ENCODE measurements at places on chromosomes 11 and 22. TPM values are rescaled to one million over a fixed set of nuclear protein-coding genes. Genes with fewer than 3 reads are reported as not detected.

- peaks cover 83% of the 10 kb centered on the region for H3K4me1 ChIP-seq
- H3K4me3 ChIP-seq, result no peak overlapping the region
- no peak overlapping the region for H3K27ac ChIP-seq
- H3K27me3 ChIP-seq, result no peaks in the 10 kb centered on the region
- no peak for DNase-seq
Measured at GRCh38 chr11:74468058-74468457, 709 bp upstream of the KCNE3 start.

The CRYBB1 gene
- polyA plus RNA-seq, result 0.33 TPM

The IGSF9B gene
- polyA plus RNA-seq, result not detected

DNA sequence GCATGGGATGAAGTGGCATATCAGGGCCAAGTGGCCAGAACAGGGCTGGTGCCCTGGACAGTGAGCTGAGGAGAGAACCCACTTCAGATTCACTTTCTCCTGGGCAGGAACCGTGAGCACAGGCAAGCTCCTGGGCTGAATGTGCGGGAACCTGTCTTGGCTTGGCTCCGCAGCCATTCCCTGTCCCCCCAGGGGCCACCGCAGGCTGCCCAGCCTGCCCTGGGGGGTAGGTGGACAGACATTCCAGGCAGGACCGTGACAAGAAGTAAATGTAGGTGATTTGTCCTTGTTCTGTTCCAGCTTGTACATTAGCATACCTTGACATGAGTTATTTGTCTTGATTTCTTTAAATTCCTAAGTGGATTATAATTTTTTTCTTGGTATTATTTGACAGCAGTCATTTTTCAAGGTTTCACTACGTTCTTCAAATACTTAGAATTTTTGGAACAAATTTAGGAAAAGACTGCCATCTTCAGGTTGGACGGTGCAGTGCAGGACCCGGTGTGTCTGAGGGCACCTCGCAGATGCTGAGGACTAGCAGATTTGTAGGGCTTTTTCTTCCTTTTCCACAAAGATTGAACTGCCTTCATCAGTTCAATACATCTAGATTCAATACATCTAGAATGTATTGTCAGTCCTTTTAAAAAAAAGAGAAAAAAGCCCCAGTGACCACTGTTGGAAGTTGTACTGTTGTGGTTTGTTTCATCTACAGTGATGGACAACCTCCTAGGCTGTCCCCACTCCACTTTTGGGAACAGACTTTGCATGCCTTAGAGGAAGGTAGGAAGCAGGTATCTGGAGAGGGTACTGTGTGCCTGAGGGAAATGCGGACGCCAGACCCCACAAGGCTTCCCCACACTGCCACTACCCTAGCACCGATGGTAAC, 115.1 kb upstream of the RASSF10 start:
- H3K4me1 ChIP-seq, result peaks cover 13% of the 10 kb centered on the region
- no peaks in the 10 kb centered on the region for H3K36me3 ChIP-seq
- H3K27ac ChIP-seq, result no peak overlapping the region
- H3K4me3 ChIP-seq, result no peak overlapping the region

- H3K27me3 ChIP-seq, result no peaks in the 10 kb centered on the region
- no peaks in the 10 kb centered on the region for H3K36me3 ChIP-seq
- H3K27ac ChIP-seq, result no peak overlapping the region
- DNase-seq, result no peak
Measured at GRCh38 chr22:45783021-45783420, 111.4 kb downstream of the ATXN10 start.

GRCh38 chr11:121595717-121596161, 143.0 kb upstream of the SORL1-AS1 start:
- H3K4me3 ChIP-seq, result no peak overlapping the region
- H3K36me3 ChIP-seq, result peaks cover 91% of the 10 kb centered on the region
- H3K27me3 ChIP-seq, result no peaks in the 10 kb centered on the region
- no peak for DNase-seq
- no peak overlapping the region for H3K27ac ChIP-seq
- peaks cover 7% of the 10 kb centered on the region for H3K4me1 ChIP-seq

- peaks cover 44% of the 10 kb centered on the region for H3K36me3 ChIP-seq
- no peak overlapping the region for H3K4me3 ChIP-seq
- H3K27me3 ChIP-seq, result no peaks in the 10 kb centered on the region
- no peak for DNase-seq
- peak overlapping the region; percentile 82 for H3K27ac ChIP-seq
Measured at GRCh38 chr11:118213781-118214180, 11.0 kb downstream of the JAML start.

GRCh38 chr11:18785411-18785810, 6.2 kb downstream of the PTPN5 start:
- no peaks in the 10 kb centered on the region for H3K36me3 ChIP-seq
- no peak for DNase-seq
- H3K4me3 ChIP-seq, result no peak overlapping the region
- no peaks in the 10 kb centered on the region for H3K4me1 ChIP-seq
- H3K27me3 ChIP-seq, result peaks cover 13% of the 10 kb centered on the region

The FGF19 gene
- not detected for polyA plus RNA-seq

DNA sequence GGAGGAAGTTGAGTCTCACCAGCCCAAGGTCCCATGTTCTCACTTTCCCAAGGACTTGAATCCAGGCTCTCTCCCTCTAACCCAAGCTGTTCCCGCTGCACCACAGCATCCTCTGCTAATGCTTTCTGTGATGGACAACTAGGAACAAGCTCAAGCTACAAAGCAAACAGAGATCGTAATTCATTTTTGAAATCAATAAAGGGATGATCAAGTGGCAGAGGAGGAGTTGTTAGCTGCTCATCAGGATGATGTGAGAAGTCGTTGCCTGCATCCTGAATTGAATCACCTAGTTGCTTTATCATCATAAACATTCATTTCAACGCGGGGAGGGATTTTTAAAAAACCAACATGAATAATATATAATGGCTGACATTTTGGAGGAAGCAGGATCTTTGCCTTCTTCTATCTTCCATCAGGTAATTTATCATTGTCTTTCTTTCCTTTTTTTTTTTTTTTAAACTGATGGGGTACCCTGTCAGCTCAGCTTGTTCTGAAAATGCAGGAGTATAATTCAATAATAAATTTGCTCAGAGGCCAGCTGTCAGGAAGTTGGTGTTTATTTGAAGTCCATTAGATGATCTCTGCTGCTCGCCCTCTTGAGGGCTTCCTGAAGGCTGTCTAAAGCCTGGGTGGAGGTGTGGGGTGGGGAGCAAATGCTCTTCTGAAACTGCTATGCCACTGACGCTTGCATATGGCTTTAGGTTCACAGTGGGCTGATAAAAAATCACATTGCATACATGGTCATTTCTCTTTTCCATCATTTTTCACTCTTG, 174.4 kb upstream of the NARS2 start:
- no peak for DNase-seq
- no peak overlapping the region for H3K27ac ChIP-seq
- no peaks in the 10 kb centered on the region for H3K36me3 ChIP-seq
- no peaks in the 10 kb centered on the region for H3K4me1 ChIP-seq
- no peak overlapping the region for H3K4me3 ChIP-seq

All from CD14-positive monocyte (primary cell).